ENCODE measurements at places on chromosomes 6 and 20.
A peak's percentile ranks its signal among the peaks of the same experiment; 100 is the strongest.

DNA sequence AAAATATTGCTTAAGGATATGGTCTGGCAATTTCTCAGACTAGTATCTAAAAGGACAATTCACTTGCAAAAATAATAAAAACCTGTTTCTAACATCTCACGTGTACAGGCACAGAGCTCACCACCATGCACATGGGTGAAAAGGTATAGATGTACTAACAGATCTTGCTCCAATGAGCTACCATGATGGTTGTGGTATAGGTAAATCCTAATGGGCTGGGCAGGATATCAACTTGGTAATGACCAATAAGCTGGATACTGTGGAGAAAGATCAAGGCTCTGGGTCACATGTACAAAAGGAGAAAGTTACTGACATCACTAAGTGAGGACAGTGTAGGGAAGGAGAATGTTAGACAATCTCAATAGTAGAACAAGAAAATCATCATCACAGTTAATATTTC, 111.0 kb upstream of the NUP153 start:
- no peak for DNase-seq

- no peak for DNase-seq
Measured at GRCh38 chr6:133432021-133432989, 191.1 kb downstream of the EYA4 start.

DNA sequence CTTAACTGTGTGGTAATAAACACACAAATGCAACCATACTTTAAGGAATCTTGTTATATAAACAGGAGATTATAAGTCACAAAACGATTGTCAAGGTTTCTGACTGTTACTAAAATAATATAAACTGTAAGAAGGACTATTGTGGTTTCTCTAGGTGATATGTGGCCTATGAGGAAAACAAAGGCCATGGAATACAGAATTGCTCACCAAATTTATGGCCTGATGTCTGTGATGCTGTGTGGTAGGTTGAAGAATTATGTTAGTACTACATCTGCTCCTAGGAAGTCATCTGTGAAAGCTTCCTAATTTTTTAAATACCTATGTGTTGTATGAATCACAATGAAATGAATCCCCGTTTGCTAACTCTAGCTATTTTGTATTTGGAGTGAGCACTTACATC, 875.4 kb upstream of the MAP3K7 start:
- peak; percentile 54 for DNase-seq

- no peak for DNase-seq
Measured at GRCh38 chr20:62666736-62667529, 24.6 kb downstream of the SLCO4A1 start.

DNA sequence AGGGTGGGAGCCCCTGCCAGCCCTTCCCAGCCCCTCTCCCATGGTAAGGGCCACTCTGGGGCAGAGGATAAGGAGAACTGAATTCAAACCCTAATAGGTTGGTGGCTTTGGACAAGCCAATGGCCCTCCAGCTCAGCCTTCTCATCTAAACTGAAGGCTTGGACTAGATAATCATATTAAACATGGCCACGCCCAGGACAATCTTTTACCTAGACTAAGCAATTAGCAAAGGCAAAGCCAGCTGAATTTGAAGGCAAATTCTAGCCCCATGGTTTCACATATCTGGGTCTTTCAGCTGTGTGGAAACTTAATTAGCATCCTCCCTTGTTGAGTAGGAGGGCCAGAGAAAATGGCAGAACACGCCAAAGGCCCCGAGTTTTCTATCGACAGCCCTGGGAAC, 10.7 kb downstream of the SLC22A23 start:
- no peak for DNase-seq

GRCh38 chr6:77620278-77620882, 32.5 kb upstream of the MEI4 start:
- peak; percentile 2 for DNase-seq

DNA sequence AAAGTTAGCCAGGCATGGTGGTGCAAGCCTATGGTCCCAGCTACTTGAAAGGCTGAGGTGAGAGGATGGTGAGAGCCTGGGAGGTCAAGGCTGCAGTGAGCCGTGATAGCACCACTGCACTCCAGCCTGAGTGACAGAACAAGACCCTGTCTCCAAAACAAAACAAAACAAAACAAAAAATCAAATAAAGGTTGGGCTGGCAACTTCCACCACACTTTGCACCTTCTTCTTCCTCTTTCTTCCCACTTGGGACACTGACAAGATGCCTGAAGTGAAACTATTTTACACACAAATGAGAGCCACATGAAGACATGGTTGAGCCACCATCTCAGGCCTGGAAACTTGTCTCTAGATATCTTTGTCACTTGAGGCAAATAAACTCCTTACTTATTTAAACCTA, 53.8 kb upstream of the CCDC28A start:
- no peak for DNase-seq

DNA sequence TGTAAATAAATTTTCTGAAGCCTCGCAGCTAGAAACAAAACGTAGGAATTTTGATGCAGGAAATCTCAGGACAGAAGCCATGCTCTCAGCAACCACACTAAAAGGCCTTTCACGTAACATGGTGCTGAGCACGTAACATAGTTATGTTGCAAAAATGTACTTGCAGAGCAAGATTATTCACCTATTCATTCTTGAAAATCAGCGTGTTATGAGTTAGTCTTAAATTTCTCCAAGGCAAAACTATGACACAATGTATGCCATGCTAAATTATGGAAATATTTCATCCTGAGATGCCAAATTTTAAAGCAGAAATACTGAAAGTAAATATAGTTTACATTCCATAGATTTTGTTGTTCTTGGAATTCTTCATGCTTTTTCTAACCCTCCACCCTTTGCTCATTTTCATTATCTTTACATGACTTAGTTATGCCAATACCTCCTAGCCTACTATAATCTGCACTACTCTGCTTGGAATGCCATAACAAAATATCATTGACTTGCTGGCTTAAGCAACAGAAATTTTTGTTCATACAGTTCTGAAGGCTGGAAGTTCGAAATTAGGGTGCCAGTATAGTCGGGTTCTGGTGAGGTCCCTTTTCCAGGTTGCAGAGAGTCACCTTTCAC, 179.8 kb upstream of the BMP5 start:
- DNase-seq = peak; percentile 75

DNA sequence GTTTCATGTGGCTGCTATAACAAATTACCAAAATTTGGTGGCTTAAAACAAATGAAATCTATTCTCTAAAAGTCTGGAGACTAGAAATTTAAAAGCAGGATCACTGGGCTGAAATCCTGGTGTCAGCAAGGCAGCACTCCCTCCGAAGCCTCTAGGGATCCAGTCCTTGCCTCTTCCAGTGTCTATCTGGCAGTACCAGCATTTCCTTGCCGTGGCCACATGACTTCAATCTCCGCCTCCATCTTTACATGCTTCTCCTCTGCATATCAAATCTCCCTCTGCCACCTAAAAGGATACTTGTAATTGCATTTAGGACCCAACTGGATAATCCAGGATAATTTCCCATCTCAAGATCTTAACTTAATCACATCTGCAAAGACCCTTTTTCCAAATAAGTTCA, 30.2 kb downstream of the ARHGAP18 start:
- DNase-seq = no peak

- DNase-seq = no peak
Measured at GRCh38 chr6:92767101-92767500, 652.3 kb downstream of the EPHA7 start.

- DNase-seq = no peak
Measured at GRCh38 chr6:50116390-50116789, 66.7 kb upstream of the DEFB112 start.

DNA sequence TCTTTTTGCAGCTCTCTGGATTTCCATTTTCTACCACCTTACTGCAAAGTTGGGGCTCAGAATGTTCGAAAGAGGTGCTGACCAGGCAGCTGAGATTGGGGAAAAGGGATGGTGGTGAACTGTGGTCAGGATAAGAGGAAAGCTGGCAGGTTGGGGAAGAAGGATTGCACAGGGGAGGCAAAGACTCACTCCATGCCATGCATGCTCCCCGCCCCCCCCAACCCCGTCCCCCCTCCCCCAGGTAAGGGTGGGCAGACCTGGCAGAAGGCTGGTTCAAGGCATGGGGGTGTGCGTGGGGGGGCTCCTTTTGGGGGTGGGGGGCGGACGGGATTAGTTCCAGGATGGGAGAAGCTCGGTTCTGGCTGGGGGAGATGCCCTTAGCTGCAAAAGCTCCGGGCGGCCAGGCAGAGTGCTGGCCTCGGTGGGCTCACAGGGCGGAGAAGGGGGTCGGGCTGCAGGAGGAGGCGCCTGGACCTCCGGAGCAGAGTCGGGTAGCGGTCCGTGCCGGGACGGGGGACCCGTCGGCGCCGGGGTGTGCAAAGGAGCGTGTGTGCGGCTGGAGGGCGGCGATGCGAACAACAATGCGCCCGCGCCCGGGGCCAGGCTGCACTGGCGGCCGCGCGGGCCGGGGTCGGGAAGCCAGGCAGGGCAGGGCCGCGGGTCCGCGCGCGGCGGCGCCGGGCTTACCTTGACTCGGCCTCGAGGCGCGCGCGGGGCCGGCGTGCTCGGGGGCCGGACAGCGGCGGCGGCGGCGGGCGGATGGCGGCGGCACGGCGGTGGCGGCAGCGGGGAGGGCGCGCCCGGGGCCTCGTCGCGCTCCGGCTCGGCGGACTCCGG, 880 bp downstream of the ADNP start:
- DNase-seq = no peak

GRCh38 chr20:63047267-63047666, 40.5 kb upstream of the BHLHE23 start:
- DNase-seq = no peak

GRCh38 chr6:5217356-5217755, 43.4 kb downstream of the LYRM4 start:
- DNase-seq = no peak

- no peak for DNase-seq
Measured at GRCh38 chr6:41523915-41524633, 22.1 kb upstream of the FOXP4 start.

- DNase-seq = no peak
Measured at GRCh38 chr20:10642856-10643559, 30.8 kb downstream of the JAG1 start.

- DNase-seq = no peak
Measured at GRCh38 chr6:89032599-89032998, 48.0 kb upstream of the PNRC1 start.

DNA sequence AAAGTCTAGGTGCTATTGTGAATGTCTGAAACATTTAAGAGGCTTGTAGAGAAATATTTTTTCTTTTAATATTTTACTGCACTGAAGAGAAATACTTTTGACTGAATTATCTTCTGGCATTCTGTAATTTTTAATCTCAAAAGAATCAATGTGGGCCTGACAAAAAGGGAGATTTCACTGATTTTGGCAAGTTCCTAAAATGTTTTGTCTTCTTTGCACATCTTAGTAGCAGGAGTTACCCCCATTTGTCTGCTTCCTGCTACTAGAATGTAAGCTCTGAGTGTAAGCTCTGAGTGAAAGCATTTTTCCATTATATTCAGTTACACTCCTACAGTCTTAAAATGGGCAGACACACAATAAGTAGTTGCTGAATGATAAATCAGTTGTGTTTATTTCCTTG, 31.1 kb downstream of the HDAC2 start:
- DNase-seq = no peak

DNA sequence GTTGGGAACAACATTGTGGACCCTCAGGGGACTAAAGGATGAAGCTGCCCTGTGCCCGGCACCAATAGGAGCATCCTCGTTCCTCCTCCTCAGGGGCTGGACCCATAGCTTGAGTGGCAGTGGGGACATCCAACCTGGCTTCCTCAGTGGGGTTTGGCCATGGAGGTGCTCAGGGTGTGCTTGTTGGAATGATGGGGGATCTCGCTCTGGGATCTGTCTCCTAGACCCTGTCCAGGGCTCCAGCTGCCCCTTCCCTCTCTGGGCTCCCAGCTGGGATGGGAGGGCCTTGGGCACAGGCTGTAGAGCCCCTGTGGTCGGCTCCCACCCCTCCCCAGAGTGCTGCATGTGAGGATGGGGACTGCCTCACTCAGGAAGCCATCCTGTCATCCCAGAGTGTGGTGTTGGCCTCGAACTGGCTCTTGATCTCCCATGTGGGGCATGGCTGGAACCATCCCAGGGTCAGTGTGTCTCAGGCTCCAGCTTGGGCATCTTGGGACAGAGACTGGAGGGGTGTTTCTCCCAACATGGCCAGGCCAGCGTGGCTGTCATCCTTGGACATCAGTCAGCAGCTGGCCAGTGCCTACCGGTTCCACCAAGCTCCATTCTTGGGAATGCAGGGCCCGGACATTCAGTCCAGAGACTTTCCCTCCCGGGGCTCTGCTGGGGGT, 9.5 kb upstream of the MYT1 start:
- DNase-seq = no peak

DNA sequence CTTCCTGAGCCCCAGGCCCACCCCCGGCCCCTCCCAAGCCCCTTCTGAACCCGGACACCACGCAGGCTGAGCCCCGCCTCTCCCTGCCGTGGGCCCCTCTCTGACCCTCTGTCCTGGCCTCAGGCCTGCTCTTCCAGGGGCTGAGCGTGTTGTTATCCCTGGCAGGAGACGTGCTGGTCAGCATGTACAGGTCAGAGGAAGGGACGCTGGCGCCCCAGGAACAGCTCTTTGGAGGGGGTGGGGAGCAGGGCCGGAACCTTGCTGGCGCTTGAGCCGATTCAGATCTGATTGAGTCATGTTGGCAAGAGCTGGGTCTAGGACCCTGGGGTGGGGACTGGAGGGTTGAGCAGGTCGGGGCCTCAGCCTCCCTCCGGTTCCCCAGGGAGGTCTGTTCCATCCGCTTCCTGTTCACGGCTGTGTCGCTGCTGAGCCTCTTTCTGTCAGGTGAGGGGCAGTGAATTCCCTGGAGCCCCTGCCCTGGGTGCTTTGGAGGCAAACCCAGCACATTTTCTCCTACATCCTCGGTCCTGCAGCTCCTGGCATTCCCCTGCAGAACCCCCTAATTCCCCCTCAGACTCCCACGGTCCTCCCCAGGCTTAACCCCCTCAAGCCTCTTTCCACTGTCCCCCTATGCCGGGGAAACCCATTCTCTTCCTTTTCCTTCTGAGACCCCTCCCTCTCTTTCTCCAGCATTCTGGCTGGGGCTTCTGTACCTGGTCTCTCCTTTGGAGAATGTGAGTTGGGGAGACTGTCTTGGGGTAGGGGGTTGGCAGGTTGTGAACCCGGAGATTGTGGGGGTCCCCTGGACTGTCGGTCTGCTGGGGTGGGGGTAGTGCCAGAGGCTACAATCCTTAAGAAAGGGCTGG, 2.0 kb downstream of the SPAG4 start:
- DNase-seq = peak; percentile 60

DNA sequence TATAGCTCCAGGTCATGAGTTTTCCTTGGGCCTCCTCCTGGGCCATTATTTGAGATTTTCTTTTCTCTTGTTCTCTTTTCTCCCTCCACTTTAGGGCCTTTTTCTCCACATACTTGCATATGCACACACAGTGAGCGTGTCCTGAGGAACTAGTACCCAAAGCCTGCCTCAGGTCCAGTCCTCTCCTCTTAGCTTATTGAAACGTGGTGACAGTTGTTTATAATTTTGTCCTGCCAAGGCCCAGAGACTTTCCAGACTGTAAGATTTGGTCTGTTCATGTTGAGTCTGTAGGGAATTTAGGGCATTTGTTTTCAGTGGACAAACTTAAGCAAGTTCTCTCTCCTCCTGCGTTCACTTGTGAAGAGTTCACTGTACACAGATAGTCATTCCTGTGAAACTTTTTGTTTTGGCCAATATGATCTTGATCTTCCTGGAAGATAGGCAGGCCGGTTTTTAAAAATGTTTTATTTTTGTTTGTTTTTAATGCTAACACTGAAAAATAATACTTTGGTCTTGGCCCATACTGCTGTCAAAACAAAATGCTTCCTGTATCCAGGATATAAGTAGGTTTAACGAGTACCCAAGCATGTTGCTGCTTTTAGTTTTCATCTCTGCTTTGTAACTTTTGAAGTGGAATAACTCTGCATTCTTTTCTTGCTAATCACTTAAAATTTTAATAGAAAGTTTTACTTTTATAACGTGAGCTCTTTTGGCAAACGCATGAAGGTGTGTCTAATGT, 20.7 kb downstream of the LRRC1 start:
- no peak for DNase-seq
